CD4-positive, alpha-beta T cell treated with Interleukin-6 at 100 ng/mL for 8 hours (primary cell): ENCODE measurements at places on chromosomes 4 and X.

DNA sequence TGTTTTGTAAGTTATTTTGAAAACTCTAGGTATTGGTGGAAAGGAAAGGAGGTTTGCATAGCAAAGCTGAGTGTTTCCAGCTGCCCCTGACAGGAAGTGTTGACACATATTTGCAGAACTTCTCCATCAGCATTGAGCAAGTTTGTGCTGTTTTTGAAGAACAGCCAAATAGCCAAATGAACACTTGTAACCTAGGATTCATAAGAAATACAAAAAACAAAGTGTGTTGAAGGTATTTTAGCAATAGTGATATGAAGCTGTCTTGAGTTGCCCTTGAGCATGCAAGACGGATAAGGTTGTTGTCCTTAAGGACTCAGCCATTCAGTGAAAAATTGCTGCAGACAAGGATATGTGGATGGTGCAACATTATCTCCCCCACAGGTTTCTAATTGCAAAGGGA is 68.3 kb upstream of the PGM2 start:
- no peak for DNase-seq

DNA sequence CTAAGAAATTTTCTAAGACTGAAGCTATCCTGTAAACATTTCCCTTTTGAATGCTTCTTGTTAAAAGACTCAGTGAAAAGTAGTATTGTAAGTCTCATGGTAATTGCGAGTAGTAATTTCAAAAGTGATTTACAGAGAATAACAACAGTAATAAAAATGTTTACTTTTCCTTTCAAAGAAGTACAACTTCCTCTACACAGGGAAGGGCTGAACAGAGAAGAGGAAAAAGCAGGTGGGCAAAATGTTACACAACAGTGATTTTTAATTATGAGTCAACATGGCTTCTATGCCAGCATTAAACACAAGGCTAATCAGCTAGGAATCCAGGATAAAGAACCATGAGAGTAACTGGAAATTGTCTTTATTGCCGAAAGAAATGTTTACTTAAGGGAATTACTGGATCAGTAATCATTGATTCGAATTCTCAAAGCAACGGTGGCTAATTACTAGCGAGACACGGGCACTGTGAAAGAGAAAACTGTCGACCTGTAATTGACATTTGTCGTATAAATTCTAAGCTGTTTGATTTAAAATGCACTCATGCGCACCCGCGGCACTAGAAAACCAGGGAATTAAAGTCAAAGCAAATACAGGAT is 15.4 kb downstream of the UTP3 start:
- DNase-seq = no peak

DNA sequence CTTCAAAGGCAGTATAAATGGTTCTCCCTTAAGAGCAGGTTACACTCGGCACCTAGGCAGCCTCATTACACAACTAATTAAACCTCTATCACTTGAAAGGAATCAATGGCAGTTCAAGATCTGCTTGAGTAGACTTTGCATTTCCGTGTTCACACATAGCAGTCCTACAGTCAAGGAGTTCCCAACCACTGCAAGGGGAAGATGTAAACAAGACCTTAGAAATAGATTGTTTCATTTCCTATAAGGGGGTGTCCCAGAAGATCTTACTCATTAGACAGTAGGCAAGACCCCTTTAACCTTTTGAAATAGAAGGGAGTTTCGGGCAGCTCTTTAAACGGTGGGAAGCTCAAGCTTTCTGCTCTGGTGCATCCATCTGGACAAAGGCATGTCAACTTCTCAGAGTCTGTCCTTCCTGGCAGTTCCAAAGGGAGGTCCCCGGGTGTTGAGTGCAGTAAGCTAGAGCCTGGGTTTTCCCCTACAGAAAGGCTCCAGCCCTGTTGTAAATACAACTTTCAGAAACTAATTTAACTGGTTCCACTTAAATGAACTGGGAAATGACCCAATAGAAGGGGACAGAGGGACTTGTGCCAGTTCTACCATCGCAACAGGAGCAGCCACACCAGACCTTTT is 150.8 kb downstream of the RBMX2 start:
- DNase-seq = no peak

GRCh38 chrX:369563-370101 is 17.1 kb downstream of the PPP2R3B start:
- no peak for DNase-seq

DNA sequence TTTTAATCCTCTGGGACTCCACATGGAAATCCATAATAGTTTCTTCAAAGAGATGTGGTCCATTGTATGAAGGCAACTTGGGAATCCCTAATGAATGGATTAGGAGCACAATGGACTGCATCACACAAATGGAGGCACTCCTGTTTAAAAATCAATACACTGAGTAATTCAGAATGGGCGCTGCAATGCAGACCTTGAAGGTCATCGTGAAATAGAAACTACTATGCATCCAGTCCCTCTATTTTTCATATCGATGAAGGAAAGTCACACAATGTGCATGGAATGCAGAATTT is 98.8 kb upstream of the EGFL6 start:
- no peak for DNase-seq

GRCh38 chrX:2523911-2524310 is 23.1 kb upstream of the DHRSX start:
- DNase-seq = no peak

DNA sequence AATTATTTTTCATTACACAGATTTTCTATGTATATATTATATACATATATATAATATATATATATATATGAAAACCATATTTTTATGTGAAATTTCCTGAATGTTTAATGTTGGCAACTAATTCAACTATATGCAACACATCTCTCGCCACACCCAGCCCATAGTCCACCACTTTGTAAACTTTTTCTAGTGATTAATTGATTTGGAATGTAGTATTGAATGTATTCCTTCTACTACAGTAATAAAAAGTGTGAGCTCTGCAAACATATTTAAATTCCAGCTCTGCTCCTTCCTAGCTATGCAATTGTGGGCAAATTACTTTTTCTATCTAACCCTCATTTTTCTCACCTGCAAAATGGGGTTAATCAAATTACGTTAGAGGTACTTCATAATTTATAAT is 187.8 kb downstream of the TEX11 start:
- no peak for DNase-seq

- DNase-seq = no peak
These were observed 59.0 kb downstream of the THOC2 start for GRCh38 chrX:123673813-123674212.

DNA sequence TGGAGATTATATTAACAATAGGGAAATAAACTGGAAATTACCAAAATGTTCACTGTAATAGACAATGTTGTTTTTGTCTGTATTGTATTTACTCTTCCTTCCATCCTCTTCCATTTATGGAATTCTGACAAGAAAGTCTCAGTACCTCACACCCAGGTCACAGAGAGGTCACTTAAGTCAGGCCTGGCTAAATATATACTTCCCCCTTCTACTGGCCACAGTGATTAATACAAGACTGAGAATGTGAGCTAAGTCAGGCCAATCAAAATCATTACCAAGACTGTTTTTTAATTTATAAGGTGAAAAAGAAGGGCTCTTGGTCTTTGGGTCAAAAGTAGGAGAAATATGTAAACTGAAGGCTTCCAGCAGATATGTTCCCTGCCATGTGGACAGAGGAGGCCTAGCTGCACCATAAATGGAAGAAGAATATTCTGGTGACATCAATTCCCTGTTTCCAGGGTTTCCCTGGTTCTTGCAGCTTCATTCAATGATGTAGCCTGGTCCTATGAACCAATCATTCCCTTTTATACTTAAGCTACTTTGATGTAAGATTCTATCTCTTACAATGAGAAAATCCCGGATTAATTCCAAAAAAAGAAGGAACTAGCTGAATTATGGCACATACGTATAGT is 64.3 kb downstream of the LRBA start:
- DNase-seq = no peak

DNA sequence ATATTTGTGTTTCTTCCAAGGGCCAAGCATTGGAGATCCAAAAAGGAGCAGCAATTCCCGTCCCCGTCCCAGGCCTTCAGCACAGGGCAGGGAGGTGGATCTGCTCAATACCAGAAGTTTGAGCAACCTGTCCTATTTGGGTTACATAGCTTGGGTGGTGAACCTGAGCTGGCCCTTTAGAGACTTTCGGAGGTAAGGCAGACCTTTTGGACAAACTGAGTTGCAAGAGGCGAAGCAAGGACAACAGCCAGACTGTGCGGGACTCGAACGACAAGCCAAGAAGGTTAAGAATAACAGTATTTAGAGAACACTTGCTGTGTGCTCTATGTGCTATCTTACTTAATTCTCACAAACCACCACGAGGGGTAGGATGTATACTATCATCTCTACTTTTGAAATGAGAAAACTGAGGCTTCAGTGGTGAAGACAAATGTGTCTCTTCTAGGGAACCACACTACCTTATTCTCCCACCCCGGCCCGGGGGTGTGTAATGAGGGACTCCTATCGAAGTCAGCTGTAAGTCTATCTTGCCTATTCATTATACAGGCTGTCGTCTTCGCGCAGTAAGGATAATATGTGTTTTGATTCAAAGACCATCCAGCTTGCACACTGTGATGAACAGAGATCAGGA is 1.3 kb downstream of the NOP14 start:
- no peak for DNase-seq

- DNase-seq = no peak
These were observed 1590.7 kb upstream of the TENM3 start for GRCh38 chr4:180652533-180652932.

- peak; percentile 19 for DNase-seq
These were observed 60.2 kb upstream of the MSN start for GRCh38 chrX:65607070-65607742.
